Right renal cortex interstitium (tissue), 3 donors: ENCODE measurements at places on chromosomes 6 and 20.

DNA sequence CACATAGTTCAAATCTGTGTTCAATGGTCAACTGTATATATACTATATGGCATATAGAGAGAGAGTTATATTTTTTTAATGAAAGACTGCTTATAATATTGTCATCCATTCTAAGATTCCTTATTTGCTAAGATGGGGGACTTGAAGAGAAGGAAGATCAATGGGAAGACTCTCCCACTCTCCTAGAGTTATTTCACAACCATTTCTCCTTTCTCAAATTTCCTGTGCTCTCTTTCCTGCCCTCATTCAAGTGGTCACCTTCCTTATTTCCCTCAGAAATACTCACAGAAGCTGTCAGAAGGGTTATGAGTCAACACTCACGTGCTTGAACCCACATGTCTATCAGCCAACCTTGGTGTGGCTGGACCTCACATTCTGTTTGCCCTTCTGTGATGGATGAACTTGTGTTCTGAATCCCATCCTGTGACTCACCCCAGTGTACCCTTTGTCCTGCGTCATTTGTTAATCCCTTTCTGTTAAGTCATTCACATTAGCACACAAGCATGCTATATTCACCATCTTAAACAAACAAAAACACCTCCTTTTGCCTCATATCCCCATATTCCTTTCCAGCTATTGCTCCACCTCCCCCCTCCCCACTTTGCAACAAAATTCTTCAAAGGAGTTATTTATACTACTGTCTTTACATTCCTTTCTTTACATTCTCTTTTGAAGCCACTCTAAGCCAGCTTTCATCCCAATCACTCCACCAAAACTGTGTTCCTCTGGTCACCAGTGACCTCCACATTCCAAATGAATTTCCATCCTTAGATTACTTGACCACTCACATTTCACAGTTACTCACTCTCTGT is 279.3 kb upstream of the TCF21 start:
- DNase-seq = no peak

GRCh38 chr6:35634316-35634715 is 54.4 kb downstream of the FKBP5 start:
- no peak for DNase-seq

GRCh38 chr20:19673575-19673974 is 84.5 kb upstream of the RIN2 start:
- no peak for DNase-seq

- no peak for DNase-seq
Observed at GRCh38 chr20:19947611-19948264, 69.4 kb upstream of the NAA20 start.

DNA sequence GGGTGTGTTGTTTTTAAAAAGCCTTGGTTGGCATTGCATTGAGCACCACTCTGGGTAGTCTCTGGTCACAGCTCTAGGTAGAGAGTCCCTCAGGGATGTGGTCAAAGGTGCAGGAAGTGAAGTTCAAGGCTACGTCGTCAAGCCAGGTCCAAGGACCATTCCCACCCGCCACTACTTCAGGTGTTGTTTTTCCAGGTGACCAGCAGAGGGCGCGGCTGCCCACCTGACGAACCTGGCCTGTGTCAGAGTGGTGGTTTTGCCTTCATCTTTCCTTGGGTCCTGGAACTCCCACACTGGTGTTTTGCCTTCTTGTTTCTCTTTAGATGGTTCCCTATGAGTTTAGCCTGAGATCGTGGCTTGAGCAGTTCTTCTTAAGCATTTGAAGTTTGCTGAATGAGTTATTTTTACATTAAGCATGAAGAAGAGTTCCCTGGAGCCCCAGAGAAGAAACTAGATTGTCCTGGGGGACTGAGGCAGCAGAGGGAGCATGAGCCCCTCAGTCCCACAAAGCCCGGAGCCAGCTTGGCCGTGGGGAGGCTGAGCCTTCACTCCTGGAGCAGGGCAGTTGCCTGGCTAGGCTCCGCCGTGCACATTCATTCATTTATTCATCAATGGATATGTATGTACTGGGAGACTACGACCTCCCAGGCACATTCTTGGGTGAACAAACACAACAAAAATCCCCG is 5.6 kb upstream of the PHACTR3 start:
- no peak for DNase-seq

- DNase-seq = no peak
Observed at GRCh38 chr20:40542065-40542464, 147.0 kb downstream of the MAFB start.

DNA sequence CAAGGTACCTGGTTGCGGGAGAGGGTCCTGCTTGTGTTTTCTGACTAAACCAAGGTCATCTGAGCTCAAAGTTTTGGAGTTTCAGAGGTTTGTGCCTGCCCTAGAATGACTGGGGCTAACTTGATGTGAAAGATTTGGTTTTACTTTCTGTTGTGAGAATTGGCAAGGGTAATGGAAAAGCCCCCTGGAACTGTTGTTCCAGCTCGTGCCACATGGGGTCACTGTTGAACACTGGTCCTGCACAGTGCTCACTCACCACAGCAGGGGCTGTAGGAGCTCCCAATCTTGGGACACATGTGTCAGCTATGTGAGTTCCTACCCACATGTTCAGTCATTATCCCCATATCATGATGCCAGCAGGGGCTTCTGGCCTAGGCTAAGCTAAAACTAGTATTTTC is 6.5 kb downstream of the TGM6 start:
- DNase-seq = no peak

GRCh38 chr20:10921491-10922010 is 247.8 kb upstream of the JAG1 start:
- no peak for DNase-seq

DNA sequence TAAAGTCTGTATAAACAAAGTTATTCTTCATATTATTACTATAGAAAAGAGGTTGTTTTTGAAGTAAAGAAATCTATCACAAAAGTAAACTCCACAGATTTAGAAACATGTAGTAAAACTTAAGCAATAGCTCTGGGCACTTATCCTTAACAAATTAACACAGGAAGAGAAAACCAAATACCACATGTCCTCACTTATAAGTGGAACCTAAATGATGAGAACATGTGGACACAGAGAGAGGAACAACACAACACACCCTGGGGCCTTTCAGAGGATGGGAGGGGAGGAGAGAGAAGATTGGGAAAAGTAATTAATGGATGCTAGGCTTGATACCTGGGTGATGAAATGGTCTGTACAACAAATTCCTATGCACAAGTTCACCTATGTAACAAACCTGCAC is 57.2 kb downstream of the C6orf58 start:
- no peak for DNase-seq

- DNase-seq = peak; percentile 57
Observed at GRCh38 chr20:14142171-14142570, 146.9 kb downstream of the MACROD2 start.

DNA sequence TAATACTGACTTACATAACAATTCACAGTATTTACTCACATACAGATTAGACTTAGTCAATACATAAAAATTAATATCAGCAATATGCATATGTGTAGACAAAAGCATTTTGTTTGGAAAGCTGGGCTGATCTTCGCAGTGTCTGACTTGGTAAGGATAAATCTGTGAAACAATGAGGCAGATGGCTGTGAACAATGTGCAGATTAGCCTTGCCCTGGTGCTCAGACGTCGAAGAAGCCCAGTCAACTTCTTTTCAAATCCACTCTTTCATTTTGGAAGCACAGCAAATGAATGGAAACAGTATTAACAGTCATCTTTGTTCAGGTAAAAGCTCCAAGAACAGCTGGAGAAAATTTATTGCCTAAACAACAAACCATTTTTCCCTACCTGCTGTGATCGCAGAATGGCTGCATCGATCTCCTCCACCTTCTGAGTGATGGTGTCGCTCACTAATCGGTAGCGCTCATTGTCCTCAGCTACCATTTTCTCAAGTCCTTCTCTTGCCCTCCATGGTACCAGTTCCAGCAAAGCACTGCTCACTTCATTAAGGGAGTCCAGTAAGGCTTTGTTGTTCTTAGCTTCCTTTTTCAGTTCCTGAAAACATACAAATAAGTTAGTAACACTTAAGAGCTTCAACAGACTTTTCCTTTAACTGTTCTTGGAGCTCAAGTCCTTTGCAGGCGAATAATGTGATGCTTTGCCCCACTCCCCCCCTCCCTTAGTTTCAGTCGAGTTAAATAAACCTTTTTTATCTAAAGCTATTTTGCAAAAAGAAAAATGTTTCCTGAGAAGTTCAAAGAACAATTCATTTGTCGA is 116.5 kb downstream of the DST start:
- no peak for DNase-seq

GRCh38 chr20:57013741-57014140 is 252.7 kb downstream of the BMP7 start:
- DNase-seq = no peak

- DNase-seq = no peak
Observed at GRCh38 chr6:144150710-144151657, 667 bp downstream of the STX11 start.

DNA sequence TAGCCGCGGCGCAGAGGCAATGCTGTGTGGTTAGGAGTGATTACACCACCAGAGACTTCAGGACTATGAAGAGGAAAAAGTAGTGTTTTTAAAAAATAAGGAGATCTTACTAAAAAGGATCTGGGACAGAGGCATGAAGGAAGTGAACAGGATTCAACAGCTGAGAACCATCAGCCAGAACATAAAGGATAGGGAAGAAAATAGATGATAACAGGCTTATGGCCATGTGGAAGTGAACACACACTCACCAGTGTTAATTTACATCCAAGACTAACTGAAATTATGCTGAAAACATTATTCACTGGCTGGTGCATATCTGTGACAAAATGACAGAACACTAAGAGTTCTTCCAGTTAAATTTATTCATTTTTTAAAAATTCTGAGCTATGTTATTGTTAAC is 47.5 kb upstream of the BCLAF1 start:
- no peak for DNase-seq

GRCh38 chr20:46020555-46020954 is 8.5 kb upstream of the SLC12A5 start:
- no peak for DNase-seq
